ENCODE measurements at places on chromosomes 5 and 9.
A peak's percentile ranks its signal among the peaks of the same experiment; 100 is the strongest.

- no peak for DNase-seq
Observed at GRCh38 chr9:109816490-109816889, 36.5 kb downstream of the PALM2AKAP2 start.

- DNase-seq: no peak
Observed at GRCh38 chr5:94522117-94522516, 96.3 kb downstream of the KIAA0825 start.

- DNase-seq: no peak
Observed at GRCh38 chr5:99865159-99865558, 670.0 kb upstream of the FAM174A start.

GRCh38 chr9:122797316-122798063, 2.4 kb upstream of the OR1K1 start:
- no peak for DNase-seq

- DNase-seq: no peak
Observed at GRCh38 chr9:38639577-38639940, 19.2 kb upstream of the ANKRD18A start.

GRCh38 chr5:9034649-9035048, 511.2 kb downstream of the SEMA5A start:
- no peak for DNase-seq

- DNase-seq: no peak
Observed at GRCh38 chr5:91144491-91145332, 238.4 kb downstream of the ARRDC3 start.

DNA sequence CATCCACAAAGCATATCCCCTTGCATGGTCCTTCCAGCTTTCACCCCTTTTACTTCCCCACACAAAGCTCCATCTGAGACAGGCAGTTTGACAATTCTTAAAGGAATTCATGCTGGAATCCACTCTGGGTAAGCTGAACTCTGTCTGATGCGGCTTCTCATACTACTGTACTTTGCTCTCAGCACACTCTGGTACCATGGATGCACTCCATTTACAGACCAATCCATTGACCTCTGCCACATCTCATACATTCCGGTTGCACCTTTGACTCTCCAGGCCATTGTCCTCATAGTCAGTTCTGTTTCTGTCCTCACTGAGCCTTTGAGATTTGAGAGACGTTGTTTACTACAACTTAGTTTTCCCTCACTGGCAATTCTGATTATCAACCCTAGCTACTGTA, 12.2 kb downstream of the SPATA9 start:
- no peak for DNase-seq

DNA sequence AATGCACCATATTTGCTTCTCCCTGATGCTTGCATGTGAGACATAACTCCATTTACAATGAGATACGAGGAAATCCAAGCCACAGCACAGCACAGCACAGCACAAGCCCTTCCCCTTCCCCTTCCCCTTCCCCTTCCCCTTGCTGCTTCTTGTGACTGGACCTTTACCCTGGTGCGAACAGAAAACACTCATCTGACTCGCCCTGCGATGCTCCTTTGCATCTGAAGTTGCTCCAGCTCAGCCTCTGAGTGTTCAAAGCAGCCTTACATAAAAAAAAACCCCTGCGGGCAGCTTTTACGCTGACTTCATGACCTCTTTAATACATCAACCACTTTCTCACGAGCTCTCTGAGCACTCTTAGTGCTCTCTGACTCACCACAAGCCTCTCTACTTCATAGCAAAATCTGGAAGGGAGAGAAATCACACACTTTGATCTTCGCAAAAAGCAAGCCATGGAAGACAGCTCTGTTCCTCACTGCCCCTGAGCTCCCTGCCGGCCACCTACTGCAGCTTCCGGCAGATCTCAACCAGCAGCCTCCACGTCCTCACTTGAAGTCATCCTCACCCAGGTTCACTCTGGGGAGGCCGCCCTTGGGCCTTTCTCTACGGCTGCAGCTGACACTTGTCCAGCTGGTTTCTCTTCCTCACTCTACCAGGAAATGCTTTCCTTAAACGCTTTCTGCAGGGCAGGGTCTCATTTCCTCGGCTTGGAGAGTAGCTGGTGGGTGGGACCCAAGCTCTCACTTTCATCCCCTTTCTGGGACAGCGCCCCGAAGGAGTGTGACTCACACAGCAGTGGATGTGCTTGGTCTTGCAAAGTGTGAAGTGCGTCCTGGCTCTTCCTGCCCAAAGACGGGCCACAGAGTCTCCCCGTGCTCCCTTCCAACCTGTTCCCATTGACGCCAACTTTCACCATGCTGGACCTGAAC, 5.3 kb downstream of the SLC34A1 start:
- DNase-seq: peak; percentile 73

DNA sequence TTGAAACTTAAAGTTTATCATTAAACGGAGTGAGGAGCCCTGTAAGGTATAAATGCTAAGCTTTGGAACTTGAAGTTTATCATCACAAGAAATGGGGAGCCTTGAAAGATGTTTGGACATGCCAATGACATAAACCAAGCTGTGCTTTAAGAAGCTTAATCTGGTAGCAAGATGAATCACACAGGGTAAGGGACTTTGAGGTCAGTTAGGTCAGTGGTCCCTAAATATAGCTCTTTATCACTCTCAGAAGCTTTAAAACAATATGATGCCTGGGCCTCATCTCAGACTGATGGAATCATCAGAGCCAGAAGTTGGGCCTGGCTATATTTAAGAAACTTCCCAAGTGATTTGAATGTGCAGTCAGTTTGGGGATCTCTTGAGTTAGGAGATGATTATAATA, 85.7 kb downstream of the TNC start:
- DNase-seq: no peak

DNA sequence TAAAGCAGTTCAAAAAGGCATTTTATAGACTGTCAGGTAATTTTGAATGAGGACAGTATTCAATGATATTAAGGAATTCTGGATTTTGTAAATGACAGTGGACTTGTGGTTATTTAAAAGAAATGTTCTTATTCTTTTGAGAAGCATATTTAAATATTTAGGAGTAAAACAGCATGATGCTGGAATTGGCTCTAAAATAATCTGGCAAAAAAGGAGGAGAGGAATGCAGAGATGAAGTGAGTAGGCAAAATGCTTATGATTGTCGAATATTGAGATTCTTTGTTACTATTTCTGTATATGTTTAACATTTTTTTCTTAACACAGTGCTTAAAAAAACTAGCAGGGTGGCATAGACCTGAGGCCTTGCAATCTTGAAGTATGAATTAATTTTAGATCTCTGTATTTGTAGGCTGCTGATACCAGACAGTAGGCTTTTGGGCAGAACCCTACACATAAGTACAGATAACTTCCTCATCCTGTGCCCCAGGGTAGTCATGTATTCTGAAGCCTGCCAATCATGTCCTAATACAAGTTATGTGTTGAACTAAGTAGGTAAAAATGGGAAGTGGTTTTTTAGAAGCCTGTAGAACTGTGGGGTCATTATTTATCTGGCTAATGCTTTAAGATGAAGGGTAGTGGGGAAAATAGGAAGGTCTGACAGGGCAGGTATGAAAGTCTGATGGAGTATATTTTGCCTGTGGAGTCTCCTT, 9.4 kb downstream of the CD180 start:
- DNase-seq: peak; percentile 73

- no peak for DNase-seq
Observed at GRCh38 chr5:169668732-169669131, 31.7 kb downstream of the DOCK2 start.

Measured in CD14-positive monocyte (primary cell).